MV-4-11 (cell line): ENCODE measurements at places on chromosomes 6 and 20.
A peak's percentile ranks its signal among the peaks of the same experiment; 100 is the strongest.

DNA sequence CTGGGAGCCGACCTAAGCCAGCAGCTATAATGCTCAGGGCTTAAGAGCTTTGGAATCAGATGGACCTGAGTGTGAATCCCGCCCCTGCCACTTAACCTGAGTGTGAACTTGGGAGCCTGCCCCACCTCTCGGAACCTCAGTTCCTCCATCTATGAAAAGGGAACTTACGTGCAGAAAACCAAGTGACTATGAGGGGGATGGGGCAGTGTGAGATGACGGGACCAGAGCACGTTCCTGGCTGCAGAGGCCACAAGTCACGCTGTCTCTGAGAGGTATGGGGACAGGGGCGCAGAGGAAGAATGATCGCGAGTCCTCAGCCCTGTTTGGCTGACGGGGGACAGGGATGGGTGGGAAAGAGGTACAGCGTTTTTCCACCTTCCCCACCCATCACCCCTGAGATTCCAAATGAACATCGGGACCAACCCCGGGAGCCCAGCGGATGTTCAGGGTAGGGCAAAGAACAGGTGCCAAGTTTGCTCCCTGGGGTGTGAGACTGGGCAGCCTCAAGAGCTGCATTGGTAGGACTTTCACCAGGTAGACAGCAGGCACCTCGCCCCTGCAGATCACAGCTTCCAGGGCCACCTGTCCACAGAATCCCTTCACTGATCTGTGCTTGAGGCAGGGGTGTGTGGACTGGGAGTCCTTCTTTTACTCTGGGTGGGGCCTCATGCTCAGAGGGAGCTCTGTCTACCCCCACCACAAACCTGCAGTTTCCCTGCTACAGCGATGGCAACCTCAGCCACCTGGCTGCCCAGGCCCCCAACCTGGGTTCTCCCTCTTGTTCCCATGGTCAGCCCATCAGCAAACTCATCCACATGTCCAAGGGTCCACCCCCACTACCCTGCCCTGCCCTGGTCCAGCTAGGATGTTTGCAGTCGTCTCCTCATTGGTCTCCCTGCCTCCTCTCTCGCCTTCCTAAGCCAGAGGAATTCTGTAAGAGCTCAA lies 85.8 kb downstream of the CEBPB start:
- peak; percentile 73 for DNase-seq

GRCh38 chr20:36060676-36061075 lies 92.3 kb downstream of the CNBD2 start:
- DNase-seq, result no peak

- DNase-seq, result peak; percentile 96
Measured at GRCh38 chr6:149271348-149272340, 45.9 kb upstream of the TAB2 start.

DNA sequence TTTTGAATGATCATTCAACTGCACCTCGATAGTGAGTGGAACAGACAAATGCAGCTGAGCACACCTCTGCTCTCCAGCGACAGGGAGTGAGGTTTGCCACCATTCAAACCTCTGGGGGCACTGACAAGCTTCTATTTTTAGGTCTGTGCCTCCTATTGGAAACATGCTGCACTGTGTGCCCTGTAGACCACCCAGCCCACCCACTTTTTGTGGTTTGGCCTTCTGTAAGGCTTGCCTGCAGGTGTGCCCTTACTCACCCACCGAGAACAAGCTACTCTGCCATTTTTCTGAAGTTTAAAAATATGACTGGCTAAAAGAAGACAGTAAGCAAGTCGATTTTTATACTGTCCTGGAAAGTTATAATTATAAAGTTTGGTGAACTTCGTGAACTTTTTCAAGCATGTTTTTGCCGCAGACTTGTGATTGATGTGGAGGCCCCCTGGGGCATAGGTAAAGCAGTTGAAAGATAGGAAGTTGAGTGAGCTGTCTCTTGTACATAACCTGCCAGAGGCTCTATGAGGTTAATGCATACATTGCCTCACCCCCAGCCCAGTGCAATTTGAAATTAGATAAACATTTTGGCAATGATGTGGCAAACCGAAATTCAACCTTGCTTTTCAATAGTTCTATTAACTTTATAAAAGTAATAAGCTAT lies 53.8 kb downstream of the ADGRG6 start:
- DNase-seq, result no peak

DNA sequence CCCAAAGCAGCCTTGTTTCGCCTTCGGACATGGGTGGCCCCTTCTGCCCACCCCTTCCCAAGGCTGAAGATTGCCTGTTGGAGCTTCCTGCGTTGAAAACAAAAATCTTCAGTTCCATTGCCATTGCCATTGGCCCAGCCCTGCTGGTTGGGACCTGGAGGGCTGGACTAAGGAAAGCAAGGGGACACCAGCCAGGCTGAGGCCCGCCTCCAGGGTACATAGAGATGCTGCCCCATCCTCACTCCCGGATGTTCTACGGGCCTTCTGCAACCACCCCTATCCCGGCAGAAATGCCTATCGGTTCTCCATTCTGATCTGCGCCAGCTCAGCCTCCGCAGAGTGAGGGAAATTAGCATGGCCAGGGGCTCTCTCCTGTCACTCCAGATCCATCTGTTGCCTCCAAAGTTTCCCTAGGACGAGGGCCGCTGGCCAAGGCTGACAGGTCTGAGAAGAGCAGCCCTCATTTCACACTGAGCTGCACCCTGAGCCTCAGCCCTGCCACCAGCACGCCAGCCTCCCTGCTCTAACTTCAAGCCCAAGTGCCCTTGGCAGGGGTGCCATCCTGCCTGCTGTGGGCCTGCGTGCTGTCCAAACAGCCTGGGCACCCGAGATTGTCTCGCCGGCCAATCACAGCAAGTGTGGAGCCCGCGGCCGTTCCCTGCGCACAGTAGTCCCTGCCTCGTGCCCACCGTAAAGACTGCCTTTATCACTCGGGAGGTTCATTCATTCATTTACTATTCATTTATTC lies 13.4 kb upstream of the STX16 start:
- DNase-seq, result no peak

DNA sequence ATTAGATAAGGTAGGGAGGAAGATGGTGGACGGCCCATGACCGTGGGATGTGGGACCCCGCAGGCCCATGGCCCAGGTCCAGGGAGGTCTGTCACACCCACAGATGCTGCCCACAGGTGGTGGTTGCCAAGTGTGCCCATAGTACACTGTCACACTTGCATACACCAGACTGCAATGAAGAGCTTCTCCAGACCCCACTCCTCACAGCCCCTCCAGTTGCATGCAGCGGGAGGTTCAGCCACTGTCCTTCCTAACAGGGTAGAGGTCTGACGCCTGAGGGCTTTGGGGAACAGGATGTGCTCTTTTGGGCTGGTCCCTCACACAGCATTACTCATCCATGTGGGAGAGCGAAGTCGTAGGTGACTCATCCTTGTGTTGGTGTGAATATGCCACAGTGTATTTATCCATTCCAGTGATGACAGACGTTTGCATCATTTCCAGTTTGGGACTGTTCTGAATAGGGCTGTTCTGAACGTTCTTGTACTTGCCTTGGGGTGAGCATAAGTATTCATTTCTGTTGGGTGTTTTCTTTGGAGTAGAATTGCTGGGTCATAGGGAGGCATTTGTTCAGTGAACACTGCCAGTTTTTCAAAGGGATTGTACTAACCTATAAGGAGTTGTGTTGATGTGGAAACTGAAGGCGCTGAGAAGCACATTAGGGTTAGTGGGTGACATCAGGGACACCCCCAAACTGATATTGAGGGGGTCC lies 10.1 kb upstream of the PYGB start:
- peak; percentile 98 for DNase-seq

DNA sequence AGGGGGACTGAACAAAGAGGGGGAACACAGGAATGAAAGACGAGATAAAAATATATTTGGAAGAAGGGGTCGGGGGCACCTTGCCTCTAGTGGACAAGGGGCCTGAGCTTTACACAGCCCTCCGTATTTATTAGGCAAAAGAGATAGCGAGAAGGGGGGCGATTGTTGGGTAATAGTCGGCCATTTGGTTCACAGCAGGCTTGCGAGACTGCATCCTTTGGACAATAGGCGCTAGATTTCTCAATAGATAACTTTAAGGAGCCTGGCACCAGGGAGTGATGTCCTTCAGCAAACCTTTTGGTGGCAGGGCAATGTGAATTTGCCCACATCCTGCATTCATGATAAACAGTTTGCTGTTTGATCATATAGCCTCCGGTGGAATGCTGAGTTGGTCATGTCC lies 3.0 kb upstream of the NANP start:
- DNase-seq, result no peak

GRCh38 chr6:105514306-105514705 lies 111.4 kb upstream of the PREP start:
- DNase-seq, result no peak

- no peak for DNase-seq
Measured at GRCh38 chr20:50819349-50819748, 24.5 kb downstream of the BCAS4 start.

DNA sequence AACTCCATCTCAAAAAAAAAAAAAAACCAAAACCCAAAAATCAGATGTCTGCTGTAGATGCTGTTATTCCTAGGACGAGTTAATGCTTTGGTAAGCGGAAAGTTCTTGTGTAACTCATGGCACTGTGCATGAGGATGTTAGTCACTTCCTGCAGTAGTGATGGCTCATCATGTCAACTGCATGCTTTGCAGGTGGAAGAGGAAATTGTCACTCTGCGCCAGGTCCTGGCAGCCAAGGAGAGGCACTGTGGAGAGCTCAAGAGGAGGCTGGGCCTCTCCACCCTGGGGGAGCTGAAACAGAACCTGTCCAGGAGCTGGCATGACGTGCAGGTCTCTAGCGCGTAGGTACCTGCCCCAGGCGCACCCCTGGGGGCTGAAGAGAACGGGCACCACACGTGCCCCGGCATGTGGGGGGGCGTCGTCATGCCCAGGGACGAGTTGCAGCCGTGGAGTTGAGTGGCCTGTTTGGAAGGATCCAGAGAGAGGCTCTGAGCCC lies 8.5 kb downstream of the TPD52L2 start:
- DNase-seq, result peak; percentile 98

DNA sequence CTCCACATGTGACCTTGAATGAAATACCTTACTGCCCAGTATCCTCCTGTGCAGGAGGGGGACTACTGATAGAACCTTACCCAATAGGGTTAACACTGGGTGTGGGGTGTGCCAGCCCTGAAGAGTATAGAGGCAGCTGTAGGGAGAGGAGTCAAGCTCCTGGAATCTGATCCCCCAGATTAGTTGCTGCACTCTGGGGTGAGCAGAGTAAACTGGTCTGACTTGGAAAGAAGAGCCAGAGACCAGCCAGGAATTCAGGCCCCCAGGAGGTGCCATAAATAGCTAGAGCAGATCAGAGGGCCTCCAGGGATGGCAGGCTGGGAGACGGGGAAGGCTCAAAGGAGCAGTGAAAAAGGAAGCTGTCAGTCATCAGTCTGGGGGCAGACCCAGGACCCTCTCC lies 3.5 kb upstream of the APOBEC2 start:
- DNase-seq, result no peak

DNA sequence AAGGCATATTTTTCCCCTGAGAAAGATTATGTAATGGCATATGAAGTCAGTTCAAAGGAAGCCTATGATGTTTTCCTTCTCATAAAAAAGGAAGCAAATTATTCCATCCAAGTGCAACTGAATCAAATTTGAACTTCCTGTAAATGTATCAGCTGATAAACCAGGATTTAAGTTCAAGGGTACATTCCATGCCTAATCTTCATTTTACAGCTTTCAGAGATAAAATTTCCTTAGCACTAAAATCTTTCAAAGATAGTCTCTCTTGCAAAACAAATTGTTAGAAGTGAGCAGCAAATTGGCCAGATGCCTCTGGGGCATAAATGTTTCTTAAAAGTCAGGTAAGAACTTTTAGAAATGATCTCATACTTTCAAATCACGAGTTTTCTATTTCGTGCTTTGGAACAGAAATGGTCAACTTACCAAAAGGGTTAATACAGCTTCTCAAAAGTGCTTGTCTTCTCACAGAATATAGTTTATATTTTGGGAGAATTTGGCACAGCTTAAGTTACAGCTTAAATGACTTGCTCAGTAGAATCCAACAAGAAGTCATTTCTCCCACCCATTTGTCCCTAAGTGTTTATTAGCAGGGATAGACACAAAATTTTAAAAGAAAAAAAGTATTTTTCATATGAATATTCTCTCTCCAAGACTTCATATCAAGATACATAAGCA lies 2.7 kb upstream of the TCF21 start:
- DNase-seq, result no peak

DNA sequence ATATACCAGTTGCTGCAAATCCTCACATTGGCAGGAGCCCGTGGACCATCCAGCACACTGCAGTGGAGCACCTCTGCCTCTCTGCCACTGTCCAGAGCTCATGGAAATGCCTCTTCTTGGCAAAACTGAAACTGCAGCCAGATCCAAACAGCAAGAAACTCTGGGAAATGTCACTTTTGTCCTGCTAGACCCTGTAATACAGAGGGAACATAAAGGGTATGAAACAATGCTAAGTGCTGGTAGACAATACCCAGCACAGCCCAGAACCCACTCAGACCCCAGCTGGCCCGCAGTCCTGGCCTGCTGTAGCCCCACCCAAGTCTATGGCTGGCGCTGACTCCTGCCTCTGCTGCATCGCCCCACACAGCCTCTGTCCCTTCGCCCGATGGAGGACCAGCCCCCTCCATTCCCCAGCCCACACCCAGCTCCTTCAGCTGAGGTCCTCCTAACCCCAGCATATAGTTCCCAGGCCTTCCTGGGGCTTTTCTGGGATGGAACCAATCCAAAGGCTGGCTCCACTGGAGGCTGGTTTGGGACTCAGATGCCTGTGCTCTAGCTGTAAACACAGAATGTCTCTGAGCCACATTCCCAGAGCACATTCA lies 242.5 kb downstream of the LRFN2 start:
- DNase-seq, result no peak

- DNase-seq, result no peak
Measured at GRCh38 chr6:145506565-145506964, 228.8 kb downstream of the EPM2A start.

DNA sequence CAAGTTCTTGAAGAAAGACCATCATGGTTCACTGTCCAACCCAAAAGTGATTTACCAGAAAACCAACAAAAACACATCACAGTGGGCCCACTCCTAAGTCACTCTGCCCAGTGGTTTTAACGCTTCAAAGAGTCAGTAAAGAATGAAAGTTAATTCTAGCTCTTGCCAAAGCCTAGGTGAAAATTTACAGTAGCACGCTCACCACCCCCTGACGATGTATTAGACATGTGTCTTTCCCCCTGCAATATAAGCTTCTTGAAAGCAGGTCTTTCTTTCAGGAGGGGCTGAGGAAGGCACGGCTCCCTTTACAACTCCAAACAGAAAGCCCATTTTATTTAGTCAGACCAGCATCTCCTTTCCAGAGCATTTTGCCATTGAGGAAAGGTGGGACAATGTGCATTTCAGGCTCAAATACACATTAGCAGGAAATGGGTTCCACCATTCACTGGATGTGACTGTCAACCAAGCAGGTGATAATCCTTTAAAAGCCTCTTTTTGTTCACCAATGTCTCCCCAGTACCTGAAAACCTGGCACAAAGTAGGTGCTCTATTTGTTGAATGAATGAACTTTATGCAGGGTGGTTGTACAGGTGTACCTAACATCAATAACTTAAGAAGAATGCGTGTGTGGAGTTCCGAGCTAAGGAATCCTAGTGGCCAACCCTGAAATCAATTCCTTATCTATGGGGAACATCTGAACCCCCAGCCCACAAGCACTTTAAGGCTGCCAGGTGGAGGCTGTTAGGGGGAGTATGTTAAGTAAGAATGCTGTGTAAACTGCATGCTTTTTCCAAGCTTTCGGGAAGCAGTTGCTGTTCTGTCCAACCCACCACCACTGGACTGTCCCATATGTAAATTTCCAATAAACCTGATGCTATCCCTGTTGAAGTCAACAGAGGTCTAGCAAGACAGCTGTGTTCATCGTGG lies 11.4 kb downstream of the EZR start:
- DNase-seq, result no peak

- DNase-seq, result no peak
Measured at GRCh38 chr6:170040115-170040500, 250.8 kb downstream of the DLL1 start.

- no peak for DNase-seq
Measured at GRCh38 chr6:21556968-21557721, 36.4 kb upstream of the SOX4 start.
